SHP77 treated with DMSO at 0.1 percent for 48 hours (cell line): ENCODE measurements at places on chromosomes 1 and 21.

GRCh38 chr1:164660412-164660772 is 101.4 kb downstream of the PBX1 start:
- no peak for DNase-seq

GRCh38 chr1:203140743-203141520 is 13.4 kb downstream of the ADORA1 start:
- DNase-seq = no peak

DNA sequence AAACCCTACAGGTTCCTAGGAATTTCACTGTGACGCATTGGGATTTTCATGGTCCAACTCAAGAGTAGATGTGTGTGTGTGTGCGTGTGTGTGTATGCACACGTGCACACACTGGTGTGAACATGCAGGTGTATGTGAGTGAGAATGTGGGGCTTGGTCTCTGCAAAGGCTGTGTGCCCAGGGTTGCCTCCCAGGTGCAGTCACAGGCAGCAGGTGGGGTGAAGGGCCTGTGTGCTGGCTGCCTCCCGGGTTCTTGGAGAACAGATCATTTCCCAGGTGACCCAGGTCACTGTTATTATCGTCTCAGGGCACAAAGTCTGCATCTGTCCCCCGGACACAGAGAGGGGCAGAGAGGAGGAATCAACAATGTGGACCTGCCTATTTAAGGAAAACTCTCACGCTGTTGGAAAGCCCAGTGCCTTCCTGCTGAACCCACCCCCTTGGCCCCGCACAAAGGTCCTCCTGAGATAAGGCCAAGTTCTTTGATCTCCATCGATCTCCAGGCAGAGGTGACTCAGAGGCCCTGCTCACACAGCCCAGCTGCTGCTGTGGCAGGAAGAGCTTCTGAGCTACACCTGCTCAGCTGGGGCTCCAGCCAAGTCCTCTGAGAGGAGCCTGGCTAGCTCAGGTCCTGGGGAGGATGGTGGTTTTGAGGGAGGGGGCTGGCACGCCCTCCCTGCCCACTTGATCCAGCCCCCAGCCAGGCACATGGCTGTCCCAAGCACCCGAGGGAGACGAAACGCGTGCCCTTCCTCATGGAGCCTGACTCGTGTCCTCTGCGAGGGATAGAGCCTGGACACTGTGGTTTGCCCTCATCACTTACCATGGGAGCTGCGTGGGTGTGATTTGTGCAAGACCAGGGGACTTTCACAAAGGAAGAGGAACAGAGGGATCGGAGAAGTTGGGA is 134.0 kb upstream of the ARHGEF16 start:
- peak; percentile 73 for DNase-seq

DNA sequence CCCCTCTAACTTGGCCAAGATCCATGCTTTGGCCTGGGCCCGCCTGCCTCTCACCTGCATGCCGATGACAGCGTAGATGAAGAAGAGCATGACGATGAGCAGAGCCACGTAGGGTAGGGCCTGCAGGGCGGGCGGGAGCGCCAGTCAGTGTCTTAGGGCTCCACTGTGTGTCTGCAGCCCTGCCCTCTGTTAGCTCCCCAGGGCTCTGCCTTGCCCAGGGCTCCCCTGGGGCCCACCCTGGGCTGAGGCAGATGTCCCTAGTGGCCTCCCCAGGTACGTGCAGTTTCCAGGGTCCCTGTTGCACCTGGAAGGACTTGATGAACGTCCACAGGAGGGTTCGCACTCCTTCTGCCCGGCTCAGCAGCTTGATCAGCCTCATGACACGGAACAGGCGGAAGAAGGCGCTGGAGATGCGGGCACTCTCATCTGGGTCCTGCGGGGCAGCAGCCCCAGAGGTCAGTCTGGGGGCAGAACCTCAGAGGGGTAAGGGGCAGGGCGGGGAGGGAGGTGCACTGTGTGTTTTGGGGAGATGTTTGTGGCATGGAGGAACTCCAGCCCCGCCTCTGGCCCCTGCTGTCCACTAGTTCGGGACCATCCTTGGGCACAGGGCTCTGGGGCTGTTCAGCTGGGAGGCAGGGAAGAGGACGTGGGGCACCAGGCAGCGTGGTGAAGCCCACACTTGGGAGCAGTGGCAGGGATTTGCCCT is 29.8 kb upstream of the KIF21B start:
- no peak for DNase-seq

GRCh38 chr1:201376464-201377374 is 761 bp downstream of the TNNT2 start:
- DNase-seq = no peak

DNA sequence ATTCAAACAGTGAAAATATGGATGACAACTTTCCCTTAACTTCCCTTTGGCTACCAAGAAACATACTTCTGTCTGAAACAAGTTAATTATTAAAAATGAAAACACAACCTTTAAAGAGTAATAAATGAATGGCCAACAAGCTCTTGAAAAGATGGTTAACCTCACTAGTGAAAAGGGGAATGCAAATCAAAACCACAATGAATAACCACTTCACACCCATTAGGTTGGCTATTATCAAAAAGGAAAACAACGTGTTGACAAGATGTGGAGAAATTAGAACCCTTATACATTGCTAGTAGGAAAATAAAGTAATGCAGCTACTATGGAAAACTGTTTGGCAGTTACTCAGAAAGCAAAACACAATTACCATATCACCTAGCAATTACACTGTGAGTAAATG is 14.1 kb downstream of the COP1 start:
- DNase-seq = no peak

DNA sequence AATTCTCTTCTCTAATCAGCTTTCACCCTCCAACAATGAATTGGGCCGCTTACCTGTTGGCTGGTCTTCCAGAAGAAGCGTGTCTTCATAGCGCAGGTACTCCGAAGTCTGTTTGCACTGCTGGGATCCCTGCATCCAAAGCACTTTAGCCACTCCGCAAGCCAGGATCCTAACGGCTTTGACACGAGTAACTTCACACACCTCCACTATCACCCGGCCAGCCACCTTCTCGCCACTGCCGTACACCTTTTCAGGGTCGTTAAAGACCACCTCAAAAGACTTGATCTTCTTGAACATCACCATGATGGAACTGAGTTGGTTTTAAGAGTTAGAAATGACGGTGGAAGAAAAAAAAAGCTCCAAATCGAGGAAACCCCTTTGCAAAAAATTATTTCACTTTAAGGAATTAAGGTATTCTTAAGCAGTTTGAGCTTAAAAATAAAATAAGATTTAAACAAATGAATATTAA is 381 bp downstream of the TXNIP start:
- DNase-seq = no peak
